ENCODE measurements at places on chromosomes 1 and 21.

DNA sequence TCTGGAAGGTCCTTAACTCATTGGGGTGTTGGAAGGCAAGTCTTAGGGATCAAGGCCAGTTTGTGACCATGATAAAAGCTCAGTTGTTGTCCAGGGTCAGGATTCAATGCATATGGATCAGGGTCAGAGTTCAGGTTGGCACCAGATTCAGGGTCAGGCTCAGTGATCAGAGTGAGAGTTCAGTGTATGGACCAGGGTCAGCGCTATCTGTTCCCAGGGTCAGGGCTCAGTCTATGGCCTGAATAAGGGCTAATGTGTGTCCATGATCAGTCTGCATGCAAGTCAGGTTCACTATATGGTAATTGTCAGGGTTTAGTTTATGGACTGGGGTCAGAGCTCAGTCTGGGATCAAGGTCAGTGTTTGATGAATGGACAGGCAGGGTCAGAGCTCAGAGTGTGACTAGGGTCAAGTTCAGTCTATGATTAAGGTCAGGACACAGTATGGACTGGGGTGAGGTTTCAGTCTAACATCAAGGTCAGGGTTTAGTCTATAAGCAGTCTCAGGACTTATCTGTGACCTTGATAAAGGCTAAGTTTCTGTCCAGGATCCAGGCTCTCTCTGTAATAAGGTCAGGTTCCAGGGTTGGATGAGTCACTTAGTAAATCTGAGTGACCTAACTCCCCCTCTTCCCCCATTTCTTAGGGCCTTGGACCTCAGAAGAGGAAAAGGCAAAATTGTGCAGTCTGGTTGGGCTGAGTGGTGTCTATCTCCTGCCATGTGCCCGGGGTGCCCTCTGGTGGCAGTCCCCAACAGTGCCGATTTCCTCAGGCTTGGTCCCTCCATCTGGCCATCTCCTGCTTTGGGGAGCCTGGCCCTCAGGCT, 23.8 kb downstream of the KNCN start:
- no peak for DNase-seq

- no peak for DNase-seq
Measured at GRCh38 chr1:51555866-51556619, 37.0 kb upstream of the EPS15 start.

DNA sequence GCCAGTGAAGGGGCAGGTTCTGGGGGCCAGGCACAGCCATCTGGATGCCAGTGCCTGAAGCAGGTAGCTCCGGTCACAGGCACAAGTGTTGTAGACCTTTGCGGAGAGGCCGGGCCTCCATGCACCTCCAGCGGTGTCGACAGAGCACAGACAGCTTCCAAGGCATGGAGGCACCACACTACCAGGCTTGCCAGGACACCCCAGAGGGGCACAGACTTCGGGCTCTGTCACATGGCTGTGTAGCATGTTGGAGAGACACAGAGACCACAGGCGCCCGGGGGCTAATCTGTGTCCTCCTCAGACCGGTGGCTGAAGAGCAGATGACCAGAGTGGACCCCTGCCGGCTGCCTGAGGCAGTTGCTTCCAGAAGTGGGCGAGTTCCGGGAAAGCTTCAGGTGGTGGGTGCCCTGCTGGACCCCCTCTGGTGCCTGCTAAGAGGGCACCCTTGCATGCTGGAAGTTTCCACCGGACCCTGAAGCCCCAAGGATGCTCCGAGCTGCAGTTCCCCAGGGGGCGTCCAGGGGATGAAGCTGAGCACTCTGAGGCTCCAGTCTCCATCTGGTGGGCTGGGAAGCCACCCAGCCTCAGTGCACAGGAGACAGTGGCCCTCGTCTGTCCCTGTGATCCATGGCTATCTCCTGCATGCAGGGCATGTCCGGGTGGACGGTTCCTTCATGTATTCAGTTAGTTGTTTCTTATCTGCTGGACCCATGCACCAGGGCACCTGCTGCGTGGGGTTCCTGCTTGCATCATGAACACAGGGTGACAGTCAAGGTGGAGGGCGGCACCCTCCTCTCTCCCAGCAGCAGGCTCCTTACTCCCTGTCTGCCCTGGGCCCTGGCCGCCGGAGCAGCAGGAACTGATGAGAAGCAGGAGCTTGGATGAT, 82.4 kb downstream of the OBSCN start:
- DNase-seq: no peak

- peak; percentile 95 for DNase-seq
Measured at GRCh38 chr1:59678493-59679228, 136.1 kb upstream of the HOOK1 start.

- no peak for DNase-seq
Measured at GRCh38 chr1:84264961-84265360, 36.5 kb upstream of the SAMD13 start.

- no peak for DNase-seq
Measured at GRCh38 chr1:1024771-1025699, 5.1 kb downstream of the AGRN start.

DNA sequence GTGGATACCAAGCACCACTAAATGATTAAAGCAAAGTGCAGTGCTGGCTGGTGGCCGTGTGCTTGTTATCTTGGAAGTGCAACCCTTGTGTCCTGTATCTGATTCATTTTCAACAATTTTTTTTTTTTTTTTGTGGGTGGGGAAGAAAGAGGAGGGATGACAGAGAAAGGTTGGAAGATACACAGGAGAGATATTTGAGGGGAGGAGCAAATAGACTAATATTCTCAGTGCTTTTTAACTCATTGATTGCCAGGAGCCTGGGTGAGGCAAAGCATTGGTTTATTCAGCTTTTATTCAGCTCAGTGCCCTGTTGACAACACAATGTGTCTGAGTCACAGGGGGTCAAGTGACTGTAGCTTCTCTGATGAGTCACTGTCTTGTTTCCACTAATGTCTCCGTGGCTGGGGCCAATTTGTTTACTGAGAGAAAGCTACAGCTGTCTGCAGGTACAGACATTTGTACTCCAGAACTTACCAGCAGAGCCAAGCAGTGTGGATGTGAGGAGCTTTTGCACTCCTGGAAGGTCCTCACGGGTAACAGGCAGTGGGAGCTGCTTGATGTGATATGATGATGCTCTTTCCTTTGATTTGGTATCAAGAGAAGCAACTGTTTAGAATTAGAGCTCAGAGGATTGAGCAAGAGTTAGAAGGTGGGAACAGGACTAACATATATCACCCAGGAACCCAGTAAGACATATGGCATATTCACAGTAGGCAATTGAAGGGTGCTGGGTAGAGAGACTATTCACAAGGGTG, 23.6 kb upstream of the DNM3 start:
- DNase-seq: no peak

DNA sequence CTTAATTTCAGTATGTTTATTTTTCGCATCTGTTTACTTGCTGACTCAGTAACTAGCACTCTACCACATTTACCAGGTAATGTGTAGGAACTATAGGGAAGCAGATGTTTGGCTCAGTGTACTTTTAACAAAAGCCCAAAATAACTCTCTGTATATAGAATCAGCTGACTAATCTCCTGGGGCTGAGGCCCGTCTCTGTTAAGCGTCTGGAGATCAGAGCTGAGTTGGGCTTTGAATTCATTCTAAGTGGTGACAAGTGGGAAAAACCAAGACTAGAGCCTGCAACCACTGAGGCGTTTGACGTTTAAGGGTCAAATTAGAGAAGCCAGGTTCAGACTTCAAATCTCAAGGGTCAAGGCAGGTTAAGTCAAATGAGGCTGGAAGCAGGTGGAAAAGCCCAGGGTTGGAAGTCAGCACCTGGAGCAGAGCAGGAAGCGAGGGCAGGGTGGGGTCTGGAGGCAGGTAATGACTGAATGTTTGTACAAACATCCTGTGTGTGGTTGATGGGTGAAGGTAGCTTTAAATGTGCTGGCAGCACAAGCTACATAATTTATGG, 56.8 kb upstream of the LYST start:
- DNase-seq: no peak

DNA sequence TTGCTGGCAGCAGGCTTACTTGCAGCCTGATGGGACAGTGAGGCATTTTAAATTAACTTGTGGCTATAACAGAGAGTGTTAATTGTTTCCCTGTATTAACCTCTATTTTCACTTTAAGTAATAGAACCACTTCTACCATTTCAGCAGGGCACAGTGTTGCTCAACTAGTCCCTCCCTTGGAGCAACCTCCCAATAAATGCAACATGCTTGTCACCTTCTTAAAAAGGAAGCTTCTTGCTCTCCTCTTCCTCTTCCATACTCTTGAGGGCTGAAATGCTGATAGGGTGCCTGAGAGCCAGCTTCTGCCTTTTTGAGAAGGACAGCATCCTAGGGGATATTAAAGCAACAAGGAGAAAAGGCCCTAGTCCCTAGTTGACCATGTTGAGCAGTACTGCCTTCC, 52.1 kb downstream of the C4BPA start:
- no peak for DNase-seq

DNA sequence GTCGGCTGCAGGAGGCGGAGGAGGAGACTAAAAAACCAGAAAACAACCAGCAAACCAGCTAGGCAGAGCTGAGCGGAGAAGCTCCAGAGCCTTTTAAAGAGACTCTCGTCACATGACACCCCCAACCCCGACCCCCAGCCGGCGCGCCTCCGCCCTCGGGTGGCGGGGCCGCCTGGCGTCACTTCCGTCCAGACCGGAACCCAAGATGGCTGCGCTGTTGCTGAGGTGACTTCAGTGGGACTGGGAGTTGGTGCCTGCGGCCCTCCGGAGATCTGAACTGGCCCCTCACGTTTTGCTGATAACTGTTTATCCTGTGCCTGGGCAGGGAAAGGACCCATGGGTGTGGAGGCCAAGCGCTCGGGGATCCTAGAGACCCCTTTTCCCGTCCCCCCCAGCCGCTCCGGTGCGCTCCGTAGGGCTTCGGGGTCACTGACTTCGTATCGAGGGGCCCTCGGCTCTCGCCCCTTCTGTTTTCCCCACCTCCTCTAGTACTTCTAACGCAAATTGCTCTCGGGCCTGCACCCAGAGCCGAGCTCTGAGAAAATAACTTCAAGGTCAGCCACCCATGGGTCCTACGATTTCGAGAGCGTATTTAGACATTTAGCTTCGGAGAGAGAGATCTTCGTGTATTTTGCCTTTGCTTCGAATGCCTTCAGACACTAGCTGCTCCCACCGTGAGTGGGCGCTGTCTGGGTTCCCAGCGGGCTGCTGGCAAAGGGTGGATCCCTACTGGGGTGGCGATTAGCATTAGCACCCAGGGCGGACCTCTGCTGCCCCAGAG, at the start of gene SDHC:
SDHC (plus strand) TSS at position 181 of the 781 bp plus-strand sequence; CDS start at position 206, 25 bp downstream.
- DNase-seq: peak; percentile 65

DNA sequence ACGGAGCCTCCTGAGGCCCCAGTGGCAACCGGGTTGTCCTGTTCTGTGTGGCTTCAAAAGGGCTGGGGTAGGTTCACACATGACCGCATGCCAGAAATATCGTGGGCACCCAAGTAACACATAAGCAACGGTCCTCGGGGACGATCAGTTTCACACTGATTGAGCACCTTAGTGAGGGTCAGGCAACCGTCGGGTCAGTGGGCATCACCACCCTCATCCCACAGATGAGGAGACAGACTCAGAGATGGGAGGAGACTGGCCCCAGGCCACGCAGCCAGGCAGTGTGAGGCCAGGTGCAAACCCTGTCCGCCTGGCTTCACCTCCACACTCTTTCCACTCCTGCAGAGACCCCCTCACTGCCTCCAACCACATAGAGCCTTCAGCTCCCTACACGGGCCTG, 309.8 kb downstream of the MATN1 start:
- DNase-seq: no peak

GRCh38 chr1:37133276-37134145, 99.2 kb upstream of the GRIK3 start:
- DNase-seq: no peak

DNA sequence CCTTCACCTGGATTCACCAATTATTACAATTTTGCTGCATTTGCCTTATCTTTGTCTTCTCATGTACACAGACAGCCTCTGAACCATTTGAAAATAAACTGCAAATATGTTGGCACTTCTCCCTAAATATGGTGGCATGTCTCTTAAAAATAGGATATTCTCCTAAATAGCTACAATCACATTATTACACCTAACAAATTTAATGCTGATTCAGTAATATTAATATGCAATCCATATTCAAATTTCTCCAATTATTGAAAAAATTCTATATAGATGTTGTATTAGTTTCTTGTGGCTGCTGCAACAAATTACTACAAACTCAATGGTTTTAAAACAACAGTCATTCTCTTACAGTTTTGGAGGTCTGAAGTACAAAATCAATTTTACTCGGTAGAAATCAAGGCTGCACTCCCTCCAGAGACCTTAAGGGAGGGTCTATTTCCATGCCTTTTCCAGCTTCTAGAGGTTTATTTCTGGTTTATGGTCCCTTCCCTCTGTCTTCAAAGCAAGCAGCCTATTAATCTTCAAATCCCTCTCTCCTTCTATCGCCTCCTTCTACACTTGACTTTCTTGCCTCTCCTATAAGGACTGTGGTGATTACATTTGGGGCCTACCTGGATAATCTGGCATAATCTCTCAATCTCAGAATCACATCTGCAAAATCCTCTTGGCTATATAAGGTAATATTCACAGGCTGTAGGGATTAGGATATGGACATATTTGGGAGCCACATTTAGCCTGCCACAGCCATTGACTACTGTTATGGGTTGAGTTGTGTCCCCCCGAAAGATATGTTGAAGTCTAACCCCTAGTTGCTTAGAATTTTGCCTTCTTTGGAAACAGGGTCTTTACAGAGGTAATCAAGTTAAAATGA, 52.5 kb upstream of the BOLA1 start:
- no peak for DNase-seq

Data from AG09309 (cell line).